ENCODE measurements at places on chromosomes 11 and 22.
A peak's percentile ranks its signal among the peaks of the same experiment; 100 is the strongest.

DNA sequence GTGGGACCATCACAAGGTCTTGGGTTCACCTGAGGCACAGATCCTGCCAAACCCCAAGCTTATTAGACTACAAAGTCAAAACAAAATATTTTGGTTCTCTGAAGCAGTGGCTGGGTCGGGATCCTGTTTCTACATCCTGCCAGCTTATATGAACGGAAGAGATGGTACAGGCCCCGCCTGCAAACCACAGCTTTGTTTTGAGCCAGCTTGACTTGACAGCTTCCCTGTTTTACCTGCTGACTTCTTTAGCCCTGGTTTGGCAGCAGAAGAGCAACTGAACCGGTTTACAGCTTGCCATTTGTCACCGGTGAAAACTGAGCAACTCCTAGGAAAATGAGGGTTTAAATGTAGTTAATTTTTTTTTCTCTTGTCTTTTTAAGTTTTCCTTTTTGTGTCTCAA is 11.4 kb downstream of the PACS1 start:
- ATAC-seq: peak; percentile 88

DNA sequence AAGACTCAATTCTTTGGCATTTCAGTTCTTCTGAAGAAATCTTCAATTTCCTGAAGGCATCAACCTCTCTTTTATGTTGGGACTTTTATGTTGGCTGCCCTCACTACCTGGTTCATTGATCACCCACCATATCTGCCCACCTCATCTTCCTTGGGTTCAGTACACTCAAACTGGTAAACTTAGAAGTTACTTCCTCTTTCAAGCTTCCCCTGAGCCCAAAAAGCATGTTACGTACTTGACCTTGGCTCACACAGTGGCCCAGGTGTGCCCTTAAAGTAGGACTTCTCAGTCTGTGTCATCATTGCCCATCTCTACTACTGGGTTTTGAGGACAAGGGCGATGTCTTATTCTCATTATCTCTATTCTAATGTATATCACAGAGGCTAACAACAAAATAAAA is 86.1 kb downstream of the GRIA4 start:
- ATAC-seq: no peak

DNA sequence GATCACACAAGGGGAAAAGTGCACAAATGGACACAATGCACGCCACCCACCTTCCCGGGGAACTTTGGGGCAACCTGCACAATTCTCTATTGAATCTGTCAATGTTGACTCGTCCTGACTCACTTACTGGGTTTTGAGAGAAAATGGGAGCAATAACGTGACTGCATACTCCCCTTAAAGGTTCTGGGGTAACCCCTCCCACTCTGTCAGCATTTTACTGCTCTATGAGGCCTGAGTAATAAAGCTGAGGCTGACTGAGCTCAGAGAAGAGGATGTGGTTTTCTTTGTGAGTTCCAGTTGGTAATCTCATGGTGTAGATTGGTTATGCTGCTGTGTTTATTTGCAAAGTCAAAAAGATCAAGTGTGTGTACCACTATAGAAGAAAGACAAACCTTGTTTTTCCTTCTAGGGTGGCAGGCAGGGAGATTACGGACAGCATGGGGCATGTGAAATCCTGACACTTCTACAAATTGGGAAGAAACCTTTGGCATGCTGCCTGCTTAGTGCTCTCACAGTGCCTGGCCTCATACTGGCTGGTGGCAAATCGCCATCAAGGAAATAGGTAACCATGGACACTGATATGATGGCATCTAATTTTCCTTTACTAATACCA is 16.1 kb upstream of the APOA1 start:
- ATAC-seq: peak; percentile 90

DNA sequence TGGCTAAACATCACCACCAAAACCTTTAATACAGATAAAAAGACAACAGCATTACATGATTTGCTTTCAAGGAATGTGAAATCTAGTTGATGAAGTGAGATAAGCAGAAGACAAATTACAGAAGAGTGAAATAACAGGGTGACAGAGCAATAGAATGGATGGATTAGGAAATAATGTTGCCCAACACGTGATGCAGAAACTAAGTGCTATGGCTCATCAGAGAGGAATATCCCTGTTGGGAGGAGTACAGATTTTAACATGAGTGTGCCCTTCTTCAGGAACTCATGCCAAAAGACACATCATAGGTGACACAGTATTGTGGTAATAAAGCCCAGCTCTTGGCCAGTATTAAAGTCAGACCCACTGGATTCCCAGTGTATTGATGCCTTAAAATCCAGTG is 176.6 kb upstream of the RAG2 start:
- no peak for ATAC-seq

DNA sequence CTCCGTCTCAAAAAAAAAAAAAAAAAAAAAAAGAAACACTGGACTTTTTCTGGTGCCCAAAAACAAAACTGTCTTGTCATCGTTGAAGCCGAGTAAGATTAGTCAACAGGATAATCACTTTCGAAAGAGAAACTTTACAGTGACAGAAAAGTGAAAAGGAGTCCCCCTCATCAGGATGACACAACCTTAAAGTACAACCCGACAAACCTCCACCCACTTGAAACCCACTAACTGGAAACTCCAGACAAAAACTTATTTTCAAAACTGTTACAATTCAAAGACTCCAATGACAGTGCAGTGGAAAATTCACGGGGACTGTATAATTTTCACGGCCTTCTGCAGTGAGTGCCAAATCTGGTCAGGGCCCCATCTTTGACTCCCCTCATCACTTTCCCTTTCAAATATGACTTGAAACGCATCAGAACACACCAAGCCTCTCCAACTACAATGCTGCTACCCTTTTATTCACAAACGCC is 1.3 kb downstream of the DENND5A start:
- peak; percentile 86 for ATAC-seq

GRCh38 chr22:44591146-44591790 is 93.2 kb upstream of the RTL6 start:
- no peak for ATAC-seq

Data from activated T-helper 17 cell treated with anti-CD3 and anti-CD28 coated beads, Interleukin-2, amount 50 U/mL, for 72 hours (primary cell).